ENCODE measurements at places on chromosomes 13 and 19.

GRCh38 chr13:100594731-100595130 is 6.1 kb upstream of the GGACT start:
- no peak for ATAC-seq

GRCh38 chr19:3053218-3053621 is 9.1 kb downstream of the TLE5 start:
- no peak for ATAC-seq

GRCh38 chr13:109162248-109163036 is 533.0 kb downstream of the MYO16 start:
- no peak for ATAC-seq

DNA sequence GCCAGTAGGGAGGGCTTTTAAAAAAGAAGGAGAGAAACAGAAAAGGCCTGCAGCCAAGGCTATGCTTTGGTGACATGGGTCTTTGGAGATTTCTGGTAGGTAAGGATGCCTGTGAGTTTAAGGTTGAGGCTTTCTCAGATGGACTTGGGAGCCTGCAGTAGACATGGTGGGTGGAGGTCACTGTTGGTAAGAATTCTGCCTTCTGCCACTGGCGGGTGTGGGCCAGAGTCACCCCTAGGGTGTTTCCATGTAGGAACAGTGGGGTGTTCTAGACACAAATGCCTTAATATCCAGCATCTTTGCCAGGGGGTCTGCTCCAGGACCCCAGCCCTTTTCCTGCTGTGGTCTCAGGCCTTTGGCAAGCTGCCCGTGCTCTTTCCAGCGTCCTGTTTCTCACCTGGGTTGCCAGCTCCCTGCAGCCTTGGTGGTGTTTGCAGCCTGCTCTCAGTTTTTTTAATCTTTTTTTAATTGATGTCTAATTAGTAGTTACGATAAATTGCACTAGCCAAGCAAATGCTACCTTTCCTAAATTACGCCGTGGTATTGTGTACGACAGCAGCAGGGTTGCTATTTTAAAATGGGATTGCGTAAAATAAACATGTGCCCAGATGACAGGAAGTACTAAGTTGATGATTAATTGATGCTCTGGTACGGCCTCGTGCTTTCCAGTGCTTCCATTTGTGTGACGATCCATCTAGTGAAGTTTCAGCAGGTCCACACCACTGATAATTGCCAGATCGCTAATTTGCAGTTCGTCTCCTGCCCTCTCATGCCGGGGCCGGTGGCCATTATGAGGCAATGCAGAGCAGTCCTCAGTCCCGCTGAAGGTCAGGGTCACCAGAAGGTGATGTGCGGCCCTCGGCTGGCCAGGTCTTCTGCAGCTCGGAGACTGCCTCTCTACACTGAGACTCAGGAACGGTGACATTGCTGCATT is 35.3 kb upstream of the NPAS1 start:
- ATAC-seq = peak; percentile 75

DNA sequence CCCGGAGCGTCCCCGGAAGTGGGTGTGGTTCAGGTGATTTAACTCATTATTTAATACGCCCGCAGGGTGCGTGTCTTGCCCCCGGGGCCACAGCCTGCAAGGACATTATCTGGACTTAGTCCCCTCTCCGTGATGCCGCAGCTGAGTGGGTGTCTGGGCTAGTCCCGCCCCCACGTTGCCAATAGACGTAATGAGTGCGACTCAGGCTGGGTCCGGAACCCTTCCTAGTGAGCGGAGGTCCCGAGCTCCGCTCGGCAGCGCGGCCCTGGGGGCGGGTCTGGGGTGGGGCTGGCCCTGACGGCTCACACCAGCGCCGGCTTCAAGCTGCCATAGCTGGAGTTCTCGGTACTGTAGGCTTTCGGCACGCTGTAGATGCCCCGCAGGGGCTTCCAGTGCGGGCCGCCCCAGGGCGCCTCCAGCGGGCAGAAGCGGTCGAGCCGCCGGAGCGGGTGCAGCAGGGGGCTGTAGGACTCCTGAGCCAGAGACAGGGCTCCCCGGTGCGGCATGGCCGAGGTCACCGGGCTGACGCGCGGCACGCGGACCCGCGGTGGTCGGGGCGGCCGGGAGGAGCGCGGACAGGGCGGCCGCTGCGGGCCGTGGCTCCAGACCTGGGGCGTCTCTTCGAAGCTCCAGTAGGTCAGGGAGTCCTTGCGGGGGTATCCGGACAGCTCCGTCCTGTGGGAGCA is 918 bp upstream of the LHB start:
- peak; percentile 76 for ATAC-seq

DNA sequence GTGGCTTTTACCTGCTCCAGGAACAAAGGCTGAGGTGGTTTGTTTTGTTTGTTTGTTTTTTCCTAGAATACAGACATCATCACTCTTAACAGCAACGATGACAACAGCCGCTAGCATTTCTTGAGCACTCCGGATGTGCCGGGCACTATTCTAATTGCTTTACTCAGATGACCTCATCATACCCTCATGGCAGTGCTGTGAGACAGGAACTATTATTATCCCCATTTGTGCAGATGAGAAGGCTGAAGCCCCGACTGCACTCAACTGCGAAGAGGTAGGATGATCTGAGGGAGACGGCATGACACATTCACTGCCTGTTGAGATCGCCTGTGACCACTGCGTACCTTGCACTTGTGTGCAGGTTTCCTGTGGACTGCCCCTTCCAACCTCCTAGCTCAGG is 66.5 kb downstream of the CCDC70 start:
- ATAC-seq = peak; percentile 99

DNA sequence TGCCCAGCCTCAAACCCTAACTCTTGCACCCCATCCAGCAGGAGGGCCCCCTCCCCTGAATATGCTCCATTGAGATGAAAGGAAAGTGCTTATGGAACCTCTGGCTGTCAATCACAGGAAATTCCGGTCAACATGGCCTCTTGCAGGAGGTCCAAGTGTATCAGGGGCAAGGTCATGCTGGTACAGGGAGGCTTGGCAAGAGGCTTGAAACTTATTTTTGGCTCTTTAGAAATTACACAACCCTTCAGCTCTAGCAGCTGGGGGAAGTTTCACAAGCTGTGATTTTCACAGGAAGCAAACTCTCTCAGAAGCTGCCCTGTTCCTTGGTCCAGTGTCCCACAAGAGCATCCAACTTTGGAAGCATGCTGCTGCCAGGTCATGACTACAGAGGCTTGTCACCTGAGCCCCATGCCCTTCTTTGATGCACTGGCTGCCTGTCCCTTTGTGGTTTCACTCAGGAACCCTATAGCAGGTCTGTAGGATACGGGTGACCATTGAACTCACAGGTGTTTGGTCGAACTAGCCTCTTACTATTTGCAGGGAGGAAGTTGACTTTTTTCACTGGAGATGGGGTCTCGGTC is 8.4 kb downstream of the ASF1B start:
- no peak for ATAC-seq

GRCh38 chr19:57263244-57263741 is 17.0 kb upstream of the ZNF460 start:
- no peak for ATAC-seq

DNA sequence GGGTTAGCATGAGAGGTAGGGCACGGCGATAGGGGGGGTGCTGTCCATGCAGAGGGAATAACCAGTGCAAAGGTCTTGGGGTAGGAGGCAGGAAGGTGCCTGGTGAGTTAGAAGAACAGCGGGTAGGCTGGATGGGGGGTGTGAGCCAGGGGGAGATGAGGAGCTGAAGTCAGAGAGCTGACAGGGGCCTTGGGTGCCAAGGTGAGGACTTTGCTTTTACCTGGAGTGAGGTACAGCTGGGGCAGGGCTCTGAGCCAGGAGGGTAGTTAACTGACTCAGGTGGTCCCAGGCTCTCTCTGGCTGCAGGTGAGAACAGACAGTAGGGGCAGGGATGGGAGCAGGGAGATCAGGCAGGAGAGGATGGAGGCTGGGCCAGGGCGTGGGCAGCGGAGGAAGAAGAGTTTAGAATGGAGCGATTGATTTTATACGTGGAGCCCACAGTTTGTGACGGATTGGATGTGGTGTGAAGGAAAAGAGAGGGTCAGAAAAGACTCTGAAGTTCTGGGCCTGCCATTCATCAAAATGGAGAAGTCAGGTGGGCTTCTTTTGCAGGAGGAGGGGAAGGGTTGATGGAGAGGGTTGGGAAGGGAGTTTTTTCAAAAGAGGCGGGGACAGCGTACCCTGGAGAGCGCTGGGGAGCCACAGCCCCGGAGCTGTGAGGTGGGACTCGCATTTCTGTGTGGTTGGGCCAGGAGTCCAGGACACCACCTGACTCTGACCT is 1.2 kb upstream of the GRAMD1A start:
- peak; percentile 45 for ATAC-seq

DNA sequence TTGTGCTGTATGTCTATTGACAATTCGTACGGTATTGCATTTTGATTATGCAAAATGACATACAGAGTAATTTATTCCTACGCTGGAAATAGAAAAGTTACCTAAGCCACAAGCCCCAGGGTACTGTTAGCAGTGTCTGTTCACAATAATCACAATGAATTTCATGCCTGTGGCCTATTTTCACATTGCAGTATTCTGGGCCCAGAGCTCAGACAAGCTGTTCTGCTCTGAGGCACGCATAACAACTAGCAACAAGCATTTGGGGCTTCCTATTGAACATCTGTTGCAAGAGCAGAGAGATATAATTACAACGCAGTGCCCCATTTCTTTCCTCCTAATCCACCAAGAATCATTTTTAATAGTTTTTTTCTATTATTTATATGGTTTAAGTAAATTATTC is 158.9 kb upstream of the SGCG start:
- no peak for ATAC-seq

DNA sequence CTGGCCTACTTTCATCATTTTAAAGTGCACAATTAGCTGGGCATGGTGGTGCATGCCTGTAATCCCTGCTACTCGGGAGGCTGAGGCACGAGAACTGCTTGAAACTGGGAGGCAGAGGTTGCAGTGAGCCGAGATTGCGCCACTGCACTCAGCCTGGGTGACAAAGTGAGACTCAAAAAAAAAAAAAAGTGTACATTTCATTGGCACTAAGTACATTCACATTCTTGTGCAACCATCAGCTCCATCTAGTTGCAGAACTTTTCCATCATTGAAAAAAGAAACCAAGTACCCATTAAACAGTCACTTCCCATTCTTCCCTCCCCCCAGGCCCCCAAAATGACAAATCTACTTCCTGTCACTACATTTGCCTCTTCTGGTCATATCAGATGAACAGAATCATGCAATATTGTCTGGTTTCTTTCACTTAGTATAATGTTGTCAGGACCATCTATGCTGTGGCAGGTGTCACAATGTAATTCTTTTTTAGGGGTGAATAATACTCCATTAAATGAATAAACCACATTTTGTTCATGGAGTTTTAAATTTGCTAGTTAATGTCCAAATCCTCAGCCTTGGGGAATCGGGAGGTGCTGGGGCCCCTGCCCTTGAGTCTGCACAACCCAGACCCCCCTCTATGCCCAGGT is 7.4 kb upstream of the SIGLEC11 start:
- ATAC-seq = no peak

GRCh38 chr19:28619816-28620429 is 593.0 kb downstream of the UQCRFS1 start:
- ATAC-seq = no peak

- ATAC-seq = no peak
Measured at GRCh38 chr19:16394681-16395375, 70.2 kb downstream of the KLF2 start.

DNA sequence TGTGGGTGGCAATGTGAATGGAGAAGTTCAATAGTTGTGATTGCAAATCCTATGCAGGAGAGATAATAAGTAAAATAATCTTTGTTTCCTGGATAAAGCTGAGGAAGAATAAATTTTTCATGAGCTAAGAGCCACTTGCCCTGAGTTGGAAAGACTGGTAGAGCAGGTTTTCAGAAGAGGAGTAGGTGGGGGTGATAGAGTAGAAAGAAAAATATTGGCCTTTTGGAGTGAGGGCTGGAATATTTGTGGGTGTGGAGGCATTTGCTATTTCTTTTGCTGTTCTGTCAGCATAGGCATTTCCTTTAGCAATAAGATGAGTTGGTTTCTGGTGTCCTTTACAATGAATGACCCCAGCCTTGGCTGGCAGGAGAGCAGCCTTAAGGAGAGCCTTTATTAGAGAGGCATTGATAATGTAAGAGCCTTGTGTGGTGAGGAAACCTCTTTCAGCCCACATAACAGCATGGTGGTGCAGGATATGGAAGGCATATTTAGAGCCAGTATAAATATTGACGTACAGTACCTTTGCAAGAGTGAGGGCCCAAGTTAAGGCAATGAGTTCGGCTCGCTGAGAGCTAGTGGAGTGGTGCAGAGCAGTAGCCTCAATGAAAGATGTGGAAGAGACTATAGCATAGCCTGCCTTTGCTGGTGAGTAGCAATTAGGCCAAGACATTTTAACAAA is 11.6 kb upstream of the ZNF431 start:
- ATAC-seq = no peak

DNA sequence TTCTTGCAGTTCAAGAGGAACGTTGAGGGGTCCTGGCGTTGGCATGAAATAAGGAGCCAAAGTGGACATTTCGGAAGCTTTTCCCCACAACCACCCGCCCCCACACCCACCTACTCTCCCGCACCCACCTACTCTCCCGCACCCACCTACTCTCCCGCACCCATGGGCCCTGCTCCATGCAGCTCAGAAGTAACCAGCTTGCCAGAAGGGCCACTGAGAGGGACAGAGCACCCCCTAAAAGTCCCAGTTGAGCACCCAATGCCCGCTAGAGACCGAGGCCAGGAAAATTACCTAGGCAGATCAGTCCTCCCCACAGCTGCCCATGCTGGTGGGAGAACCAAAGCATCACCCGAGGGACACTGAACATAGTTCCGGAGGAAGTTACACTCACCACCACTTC is 11.8 kb downstream of the VSTM2B start:
- no peak for ATAC-seq

- no peak for ATAC-seq
Measured at GRCh38 chr13:62473190-62473943, 1057.7 kb upstream of the PCDH20 start.

DNA sequence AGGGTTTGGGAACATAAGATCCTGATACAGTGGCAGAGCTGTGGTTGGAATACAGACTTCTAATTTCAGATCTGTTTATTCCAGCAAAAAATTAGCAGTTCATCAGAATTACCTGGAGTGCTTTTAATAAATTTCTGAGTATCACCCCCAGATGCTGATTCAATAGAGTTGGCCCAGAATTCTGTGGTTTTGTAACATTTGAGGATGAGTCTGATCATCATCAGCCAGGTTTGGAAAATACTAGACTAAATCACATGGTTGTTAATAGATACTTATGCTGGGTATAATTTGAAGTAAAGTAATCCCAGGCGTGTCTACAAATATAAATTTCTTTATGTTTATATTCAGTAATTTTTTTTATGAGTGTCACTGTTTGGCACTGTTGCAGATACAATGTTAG is 4.8 kb downstream of the USPL1 start:
- no peak for ATAC-seq

- peak; percentile 89 for ATAC-seq
Measured at GRCh38 chr19:30799865-30800755, 427.9 kb downstream of the ZNF536 start.

- ATAC-seq = no peak
Measured at GRCh38 chr13:52399708-52400107, 6.3 kb downstream of the THSD1 start.

GRCh38 chr19:18225702-18226468 is at the start of gene PDE4C:
Gene PDE4C, minus strand, starts transcription at chr19:18226438. Its CDS starts 23 bp downstream, at chr19:18226415.
- no peak for ATAC-seq

GRCh38 chr13:61765181-61765742 is 349.6 kb upstream of the PCDH20 start:
- ATAC-seq = no peak

Measured in motor neuron (in vitro differentiated cells).